ENCODE measurements at places on chromosomes 2 and 18. TPM values are rescaled to one million over a fixed set of nuclear protein-coding genes. Genes with fewer than 3 reads are reported as not detected.

- no peak for DNase-seq
These were observed 39.4 kb downstream of the TDRD15 start for GRCh38 chr2:21163213-21163612.

The NEUROD1 gene
- total RNA-seq = not detected

DNA sequence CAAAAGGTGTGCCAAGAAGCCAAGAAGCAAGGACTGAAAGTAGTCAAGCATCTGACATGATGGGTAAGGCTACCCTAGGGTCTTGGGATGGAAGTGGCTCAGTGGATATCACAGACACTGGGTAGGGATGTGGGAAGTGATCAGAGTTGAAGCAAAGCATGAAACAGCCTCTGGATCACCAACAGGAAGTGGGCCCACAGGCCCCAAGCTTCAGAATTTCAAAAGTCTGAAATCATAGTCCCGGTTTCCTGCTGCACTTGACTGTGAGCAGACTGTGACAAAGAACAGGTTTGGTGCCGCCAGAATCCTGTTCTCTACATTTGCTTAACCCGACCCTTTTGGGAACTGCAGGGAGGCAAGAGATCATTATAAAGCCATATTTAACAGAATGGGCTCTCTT, 57.4 kb downstream of the SP100 start:
- no peak for DNase-seq

The TRIM43 gene
- total RNA-seq = not detected

GRCh38 chr18:13381331-13381730, 162.8 kb downstream of the LDLRAD4 start:
- DNase-seq = no peak

DNA sequence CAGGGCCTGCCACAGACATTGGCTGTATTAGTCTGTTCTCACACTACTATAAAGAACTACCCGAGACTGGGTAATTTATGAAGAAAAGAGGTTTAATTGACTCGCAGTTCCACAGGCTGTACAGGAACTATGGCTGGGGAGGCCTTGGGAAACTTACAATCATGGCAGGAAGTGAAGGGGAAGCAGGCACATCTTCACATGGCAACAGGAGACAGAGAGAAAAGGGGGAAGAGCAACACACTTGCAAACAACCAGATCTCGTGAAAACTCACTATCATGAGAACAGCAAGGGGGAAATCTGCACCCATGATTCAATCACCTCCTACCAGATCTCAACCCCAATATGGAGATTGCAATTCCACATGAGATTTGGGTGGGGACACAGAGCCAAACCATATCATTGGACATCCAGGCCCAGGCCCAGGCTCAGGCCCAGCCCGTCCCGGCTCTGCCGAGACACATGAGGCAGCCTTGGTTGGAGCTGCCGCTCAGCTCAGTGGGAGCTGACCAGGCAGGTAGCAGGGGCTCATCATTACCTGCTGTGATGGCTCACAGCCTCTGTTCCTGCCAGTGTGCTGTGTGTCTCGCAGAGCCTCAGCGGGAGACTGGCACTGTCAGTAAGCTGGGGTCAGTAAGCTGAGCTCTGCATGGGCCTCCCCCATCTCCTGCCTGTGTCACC, 8.6 kb upstream of the RALB start:
- DNase-seq = no peak

DNA sequence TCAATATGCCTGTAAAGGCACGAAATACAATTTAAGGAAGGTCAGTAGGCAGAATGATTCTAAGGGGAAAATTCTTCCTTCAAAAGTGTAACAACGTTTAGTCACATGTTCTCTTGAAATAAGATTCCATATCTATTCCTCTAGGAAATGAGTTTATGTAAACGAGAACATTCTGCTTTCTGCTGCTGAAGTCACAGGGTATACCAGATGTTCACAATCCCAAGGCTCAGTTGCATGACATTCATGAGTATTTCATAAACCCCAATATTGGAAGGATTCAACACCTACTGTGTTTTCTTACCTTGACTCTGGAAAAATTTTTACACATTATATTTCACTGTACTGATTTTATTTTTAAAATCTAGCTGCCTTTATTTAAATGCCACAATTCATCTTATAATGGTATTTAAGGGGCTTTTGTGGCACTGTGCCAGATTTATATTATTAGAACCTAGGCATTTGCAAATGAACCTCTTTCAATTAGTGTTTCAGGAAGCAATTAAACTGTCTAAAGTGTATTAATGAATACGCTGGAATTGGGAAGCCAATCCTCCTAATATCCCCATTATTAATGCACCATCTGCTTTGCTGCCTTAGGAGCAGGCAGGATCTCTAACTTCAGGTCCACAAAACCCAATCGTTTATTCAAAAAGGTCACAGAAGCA, 542.6 kb upstream of the KLHL29 start:
- DNase-seq = no peak

The TUBA3E gene
- total RNA-seq = not detected

The SLC19A3 gene
- 1.5 TPM for total RNA-seq

The C1QL2 gene
- total RNA-seq = not detected

DNA sequence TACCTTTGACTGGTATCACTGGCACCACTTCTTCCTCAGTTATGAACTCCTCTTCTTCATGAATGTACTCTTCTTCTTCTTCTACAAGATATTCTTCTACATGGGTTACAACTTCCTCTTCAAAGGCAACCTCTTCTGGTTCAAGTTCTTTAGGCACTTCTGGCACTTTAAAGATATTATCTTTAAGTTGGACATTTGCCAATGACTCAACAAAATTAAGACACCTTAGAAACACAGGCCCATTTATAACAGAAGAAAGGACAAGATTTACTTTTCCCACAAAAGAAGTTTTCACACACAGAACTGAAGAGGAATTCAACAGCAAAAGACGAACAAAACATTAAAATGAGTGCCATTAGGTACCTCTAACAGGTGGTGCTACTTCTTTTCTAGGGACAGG, 127.3 kb downstream of the TTN start:
- DNase-seq = no peak

- DNase-seq = peak; percentile 21
These were observed 25.6 kb upstream of the TMEM178A start for GRCh38 chr2:39640107-39640506.

The SLC11A1 gene
- 83.6 TPM for total RNA-seq

- DNase-seq = no peak
These were observed 285.4 kb downstream of the NRXN1 start for GRCh38 chr2:50746526-50746925.

DNA sequence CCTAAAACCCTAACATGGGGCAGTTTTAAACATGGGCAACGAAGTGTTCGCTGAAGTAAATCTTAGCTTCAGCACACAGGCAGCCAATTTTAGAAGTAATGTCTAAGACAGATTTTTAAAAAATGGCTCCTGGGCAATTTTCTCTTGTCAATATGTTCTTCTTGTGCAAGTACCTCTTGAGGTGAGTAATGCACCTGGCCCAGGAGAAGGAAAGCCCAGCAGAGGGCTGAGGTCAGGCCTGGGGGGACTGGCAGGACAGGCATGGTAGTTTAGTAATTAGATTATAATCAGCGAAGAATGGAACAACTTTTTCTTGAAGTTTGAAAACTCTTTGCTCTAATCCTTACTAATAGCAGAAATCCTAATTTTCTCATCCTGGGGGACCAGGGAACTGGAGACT, 77.6 kb downstream of the SPRED2 start:
- no peak for DNase-seq

DNA sequence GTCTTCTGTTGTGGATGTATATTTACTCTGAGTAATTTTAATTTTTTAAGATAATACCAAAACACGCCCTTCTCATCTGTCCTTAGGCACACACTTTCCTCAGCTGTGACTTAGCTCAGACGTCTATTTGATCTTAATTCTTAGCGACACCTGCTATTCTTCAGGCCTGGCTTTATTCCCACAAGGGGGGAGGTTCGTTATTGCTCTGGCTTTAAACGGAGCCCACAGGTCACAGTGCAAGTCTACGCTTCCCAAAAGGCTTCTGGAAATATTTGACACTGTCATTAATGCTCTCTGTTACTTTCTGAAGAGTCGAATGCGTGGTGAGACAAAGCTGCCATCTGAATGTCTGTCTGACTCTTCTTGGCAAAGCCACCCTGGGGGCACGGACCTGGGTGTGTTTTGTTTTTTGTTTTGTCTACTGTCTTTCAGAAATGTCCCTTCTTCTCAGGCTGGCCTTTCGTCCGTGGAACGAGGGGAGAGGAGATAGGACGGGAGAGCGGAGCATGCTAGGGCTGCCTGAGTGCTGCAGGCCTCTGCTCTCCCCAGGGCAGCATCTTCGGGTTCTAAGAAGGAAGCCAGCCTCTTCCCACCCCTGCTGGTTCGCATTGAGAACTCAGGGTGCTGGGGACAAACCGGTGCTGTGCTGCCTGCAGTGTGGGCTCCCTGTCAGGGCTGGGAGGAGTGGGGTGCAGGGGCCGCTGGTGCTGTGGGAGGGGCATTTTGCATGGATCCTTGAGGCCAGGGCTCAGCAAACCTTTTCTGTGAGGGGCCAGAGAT, 61.9 kb downstream of the ASAP2 start:
- DNase-seq = no peak

The BCL11A gene
- 9.0 TPM for total RNA-seq

The SLC4A5 gene
- 0.74 TPM for total RNA-seq

- DNase-seq = no peak
These were observed 168.0 kb downstream of the SPP2 start for GRCh38 chr2:234218266-234219045.

DNA sequence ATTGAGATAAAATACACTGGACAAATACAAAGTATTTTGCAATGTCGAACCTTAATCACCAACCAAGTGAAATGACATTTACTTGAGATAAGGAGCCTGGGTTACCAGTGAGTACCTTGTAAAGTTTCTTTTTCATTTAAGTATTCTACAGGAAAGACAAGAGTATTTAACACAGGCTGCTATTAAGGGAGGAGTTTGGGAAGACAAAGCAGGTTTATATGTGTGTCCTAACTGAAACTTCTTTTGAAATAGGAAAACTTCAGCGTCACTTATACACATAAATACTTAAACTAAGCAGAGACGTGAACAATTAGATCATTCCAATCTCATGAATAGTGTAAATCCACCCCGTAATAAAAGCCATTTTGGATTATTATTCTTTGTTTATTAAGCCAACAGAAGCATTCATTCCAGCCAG, 126.7 kb upstream of the CYP26B1 start:
- DNase-seq = no peak

DNA sequence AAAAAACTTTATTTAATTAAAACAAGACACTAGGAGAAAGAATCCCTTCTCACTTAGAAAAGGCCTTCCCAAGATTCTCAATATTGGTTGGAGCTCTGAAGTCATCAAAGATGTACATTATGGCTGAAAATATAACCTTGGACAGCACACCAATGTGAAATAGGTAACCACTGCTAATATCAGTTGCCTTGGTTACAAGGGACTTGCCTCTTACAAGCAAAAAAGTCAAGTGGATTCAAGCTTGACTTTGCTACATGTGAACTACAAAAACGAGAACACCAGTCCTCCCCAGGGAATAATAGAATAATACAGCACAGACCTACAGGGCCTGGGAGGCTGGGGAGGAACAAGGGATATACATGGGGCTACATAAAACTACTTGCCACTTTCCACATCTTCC, 46.1 kb downstream of the NABP1 start:
- DNase-seq = no peak

The TRMT61B gene
- total RNA-seq = 14.6 TPM

The IL18R1 gene
- total RNA-seq = 4.3 TPM

GRCh38 chr2:71670430-71670795, 217.1 kb downstream of the DYSF start:
- no peak for DNase-seq

The COX7A2L gene
- 304 TPM for total RNA-seq

The NDC80 gene
- 0.35 TPM for total RNA-seq

DNA sequence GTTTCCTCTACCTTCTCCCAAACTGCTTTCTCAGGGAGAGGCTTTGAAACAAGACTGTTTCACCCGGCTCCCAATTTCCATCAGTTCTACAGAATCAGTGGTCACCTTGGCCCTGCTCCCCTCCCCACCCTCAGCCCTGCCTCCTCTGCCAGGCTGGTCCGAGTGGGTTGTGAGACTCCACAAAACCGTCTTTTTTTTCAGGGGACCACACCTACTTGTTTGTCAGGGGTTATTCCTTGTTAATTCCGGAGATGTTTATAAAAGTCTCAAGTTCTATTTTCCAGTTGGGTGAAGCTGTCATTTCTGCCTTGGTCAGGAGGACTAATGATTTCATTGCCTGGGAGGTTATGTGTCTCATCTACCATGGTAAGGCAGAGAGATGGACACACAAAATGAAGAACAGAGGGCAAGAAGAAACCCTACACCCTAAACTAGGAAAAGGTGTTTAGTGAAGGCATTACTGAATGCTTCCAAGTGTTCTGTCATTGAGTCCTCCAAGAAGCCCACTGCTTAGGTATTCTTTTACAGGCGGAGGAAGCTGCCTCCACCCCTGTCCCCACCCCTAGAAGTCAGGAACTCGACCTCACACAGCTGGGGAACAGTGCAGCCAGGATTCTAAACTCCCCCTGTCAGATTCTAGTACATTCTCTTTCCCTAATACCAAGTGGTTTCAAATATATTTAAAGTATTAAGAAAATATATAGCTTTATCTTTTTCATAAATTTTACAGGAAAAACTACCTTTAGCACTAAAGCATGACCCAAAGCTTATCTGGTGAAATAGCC, 46.3 kb downstream of the COPS8 start:
- DNase-seq = no peak

GRCh38 chr2:79740879-79741443, 228.1 kb downstream of the CTNNA2 start:
- no peak for DNase-seq

- DNase-seq = no peak
These were observed 14.3 kb upstream of the ST8SIA5 start for GRCh38 chr18:46771141-46771540.

The WDR54 gene
- total RNA-seq = 19.4 TPM

- no peak for DNase-seq
These were observed 51.7 kb downstream of the SUMO1 start for GRCh38 chr2:202186641-202187202.

The ST6GAL2 gene
- total RNA-seq = not detected

GRCh38 chr2:171320208-171320621, 113.6 kb downstream of the METTL8 start:
- no peak for DNase-seq

DNA sequence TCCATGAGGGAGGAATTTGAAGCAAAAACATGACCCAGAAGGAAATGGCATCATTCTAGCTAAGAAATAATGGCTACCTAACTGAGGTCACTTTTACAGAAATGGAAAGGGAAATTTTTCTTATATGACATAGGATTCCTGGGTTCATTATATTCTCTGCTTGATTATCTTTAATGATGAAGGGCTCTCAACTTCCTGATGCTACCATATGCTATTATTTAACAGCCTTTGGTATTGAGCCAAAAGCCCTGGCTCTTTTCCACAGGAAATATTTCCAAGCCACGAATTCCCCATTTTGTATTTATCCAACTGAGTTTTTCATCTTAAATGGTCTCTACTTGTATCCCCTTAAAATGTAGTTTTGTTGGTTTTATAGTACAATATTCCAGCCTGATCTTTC, 63.2 kb upstream of the NPAS2 start:
- DNase-seq = no peak

The LAMA1 gene
- 0.14 TPM for total RNA-seq

The PLGLB2 gene
- not detected for total RNA-seq
